ENCODE measurements at places on chromosomes 16 and 17. TPM values are rescaled to one million over a fixed set of nuclear protein-coding genes. Genes with fewer than 3 reads are reported as not detected.

DNA sequence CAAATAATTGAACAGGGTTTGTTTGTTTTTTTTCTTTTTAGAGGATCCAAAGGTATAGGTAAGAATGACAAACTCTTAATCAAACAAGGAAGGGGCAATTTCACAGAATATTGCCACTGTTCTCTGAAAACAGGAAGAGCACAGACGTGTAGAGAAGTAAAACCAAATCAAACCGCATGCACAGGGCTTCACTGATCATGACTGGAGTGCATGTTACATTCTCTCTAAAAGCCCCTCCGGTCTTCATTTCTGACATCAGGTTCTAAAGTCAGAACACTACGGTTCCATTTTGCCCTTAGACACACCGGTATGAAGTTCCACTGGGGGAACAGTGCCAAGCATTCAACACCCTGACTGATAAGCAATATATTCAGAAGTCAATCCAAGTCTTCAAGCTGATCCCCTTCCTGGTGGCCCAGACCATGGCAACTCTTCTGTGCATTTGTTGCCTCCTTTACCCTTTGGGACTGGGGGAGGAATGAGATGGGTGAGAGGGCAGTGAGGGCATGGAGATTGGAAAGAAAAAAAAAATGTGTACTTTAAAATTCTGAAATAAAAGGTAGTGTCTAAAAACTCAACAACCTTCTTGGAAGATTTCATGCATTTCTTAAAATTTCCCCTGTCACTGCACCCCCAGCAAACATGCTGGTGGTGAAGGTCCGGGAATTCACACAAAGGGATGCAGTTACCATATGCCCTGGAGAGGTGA lies 1.4 kb downstream of the MMD start:
- H3K36me3 ChIP-seq: no peaks in the 10 kb centered on the region
- no peak for DNase-seq
- no peak overlapping the region for H3K27ac ChIP-seq
- H3K4me1 ChIP-seq: peaks cover 3% of the 10 kb centered on the region
- H3K27me3 ChIP-seq: no peaks in the 10 kb centered on the region

DNA sequence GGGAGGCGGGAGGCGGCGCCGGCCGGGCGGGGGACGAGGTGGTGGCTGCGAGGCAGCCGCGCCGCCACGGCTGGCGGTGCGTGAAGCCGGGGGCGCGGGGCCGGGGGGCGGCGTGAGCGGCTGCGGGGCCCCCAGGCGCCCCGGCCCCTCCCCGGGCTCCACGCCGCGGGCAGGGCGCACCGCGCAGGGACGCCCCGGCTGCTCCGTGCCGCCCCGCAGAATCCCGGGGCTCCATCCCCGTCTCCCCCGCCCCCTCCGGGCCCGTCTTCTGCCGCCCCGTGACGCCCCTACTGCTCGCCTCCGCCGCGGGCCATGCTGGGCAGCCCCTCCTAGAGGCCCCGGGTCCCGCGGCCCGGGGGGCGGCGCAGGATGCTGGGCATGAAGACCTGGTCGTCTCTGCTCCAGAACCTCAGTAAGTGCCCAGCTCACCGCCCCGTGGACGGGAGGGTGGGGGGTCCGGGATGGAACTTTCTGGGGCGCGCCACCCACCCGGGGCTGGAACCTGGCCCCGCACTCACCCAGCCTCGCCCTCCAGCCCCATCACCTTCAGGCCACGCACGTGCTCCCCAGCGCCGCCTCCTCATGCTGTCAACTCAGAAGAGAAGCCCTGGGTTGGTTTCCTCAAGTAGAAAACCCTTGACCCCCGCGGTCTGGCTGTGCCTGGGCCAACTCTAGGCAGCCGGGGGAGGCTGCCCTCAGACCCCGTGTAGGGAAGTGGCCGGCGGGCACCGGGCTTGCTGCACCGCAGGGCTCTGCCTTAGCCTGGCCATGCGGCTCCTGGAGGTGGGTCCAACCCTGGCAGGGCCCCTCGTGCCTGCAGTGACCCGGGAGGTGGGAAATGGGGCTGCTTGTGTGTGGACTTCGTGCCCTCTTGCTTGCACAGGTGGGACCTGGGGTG lies 150.2 kb upstream of the GSE1 start:
- H3K36me3 ChIP-seq: no peaks in the 10 kb centered on the region
- DNase-seq: peak; percentile 61
- H3K4me3 ChIP-seq: no peak overlapping the region
- peaks cover 5% of the 10 kb centered on the region for H3K4me1 ChIP-seq
- H3K27ac ChIP-seq: no peak overlapping the region

- no peak overlapping the region for H3K4me3 ChIP-seq
- no peaks in the 10 kb centered on the region for H3K27me3 ChIP-seq
- DNase-seq: no peak
- no peaks in the 10 kb centered on the region for H3K36me3 ChIP-seq
- no peaks in the 10 kb centered on the region for H3K4me1 ChIP-seq
Measured at GRCh38 chr17:17545984-17546383, 45.5 kb downstream of the PEMT start.

GRCh38 chr16:81350306-81350615 lies 35.5 kb downstream of the GAN start:
- H3K4me3 ChIP-seq: no peak overlapping the region
- no peak for DNase-seq
- no peaks in the 10 kb centered on the region for H3K4me1 ChIP-seq
- H3K27ac ChIP-seq: no peak overlapping the region

GRCh38 chr17:40287159-40287493 lies 553 bp upstream of the CDC6 start:
- no peak overlapping the region for H3K27ac ChIP-seq
- peaks cover 5% of the 10 kb centered on the region for H3K4me1 ChIP-seq
- DNase-seq: no peak
- H3K4me3 ChIP-seq: no peak overlapping the region

DNA sequence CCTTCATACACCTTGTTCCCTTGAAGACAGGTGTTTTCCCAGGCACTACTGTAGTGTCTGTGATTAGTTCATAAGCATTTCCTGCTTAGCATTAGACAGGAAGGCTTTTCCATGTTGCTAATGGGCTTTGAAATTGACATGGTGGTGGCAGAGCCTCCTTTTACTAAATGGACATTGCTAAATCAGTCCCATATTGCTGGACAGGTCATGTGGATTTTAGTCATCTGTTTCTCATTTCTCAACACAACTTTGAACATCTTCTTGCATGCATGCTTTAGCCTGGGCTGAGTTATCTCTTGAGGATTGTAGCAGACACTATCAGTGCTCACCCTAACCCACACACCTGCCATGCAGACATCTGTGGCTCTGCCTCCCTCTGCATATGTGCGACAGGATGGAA lies 13.7 kb upstream of the BCO1 start:
- H3K27me3 ChIP-seq: no peaks in the 10 kb centered on the region
- DNase-seq: no peak
- H3K27ac ChIP-seq: no peak overlapping the region
- H3K36me3 ChIP-seq: no peaks in the 10 kb centered on the region
- no peaks in the 10 kb centered on the region for H3K4me1 ChIP-seq

DNA sequence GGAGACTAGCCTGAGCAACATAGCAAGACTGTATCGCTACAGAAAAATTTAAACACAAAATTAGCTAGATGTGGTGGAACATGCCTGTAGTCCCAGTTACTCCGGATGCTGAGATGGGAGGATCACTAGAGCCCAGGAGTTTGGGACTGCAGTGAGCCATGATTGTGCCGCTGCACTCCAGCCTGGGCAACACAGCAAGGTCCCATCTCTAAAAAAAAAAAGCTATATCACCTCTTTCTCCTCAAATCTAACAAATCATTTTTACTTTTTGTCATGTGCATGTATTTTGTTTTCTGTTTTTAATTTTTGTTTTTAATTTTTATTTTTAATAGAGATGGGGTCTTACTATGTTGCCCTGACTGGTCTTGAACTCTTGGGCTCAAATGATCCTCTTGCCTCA lies 5.9 kb downstream of the DUS2 start:
- DNase-seq: no peak
- no peak overlapping the region for H3K4me3 ChIP-seq
- H3K27me3 ChIP-seq: no peaks in the 10 kb centered on the region

DNA sequence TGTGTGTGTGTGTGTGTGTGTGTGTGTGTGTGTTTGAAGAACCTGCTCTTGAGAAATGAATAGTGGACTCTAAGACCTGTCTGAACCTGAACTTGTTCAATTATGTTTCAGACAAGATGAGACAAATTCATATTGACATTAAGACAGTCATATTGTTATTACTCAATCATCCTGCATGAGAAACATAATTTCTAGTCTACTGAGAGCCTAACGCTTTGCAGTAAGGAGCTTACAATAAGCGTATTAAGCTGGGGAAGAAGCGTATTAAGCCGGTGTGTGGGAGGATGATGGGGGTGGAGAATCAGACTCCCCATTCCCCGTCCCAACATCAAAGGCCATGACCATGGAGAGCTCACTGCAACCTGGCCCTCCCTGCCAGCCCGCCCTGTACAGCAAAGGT lies 22.4 kb upstream of the MNT start:
- H3K27ac ChIP-seq: no peak overlapping the region
- H3K4me3 ChIP-seq: no peak overlapping the region
- H3K36me3 ChIP-seq: peaks cover 11% of the 10 kb centered on the region

GRCh38 chr16:14155572-14156190 lies 84.6 kb downstream of the MRTFB start:
- no peaks in the 10 kb centered on the region for H3K36me3 ChIP-seq
- H3K4me1 ChIP-seq: no peaks in the 10 kb centered on the region
- no peak overlapping the region for H3K27ac ChIP-seq

GRCh38 chr17:77235370-77235941 lies 94.7 kb downstream of the SEC14L1 start:
- peak overlapping the region; percentile 58 for H3K27ac ChIP-seq
- no peak for DNase-seq
- H3K4me3 ChIP-seq: no peak overlapping the region
- H3K4me1 ChIP-seq: no peaks in the 10 kb centered on the region

GRCh38 chr17:21240369-21241055 lies 12.7 kb downstream of the NATD1 start:
- no peak overlapping the region for H3K27ac ChIP-seq
- no peaks in the 10 kb centered on the region for H3K4me1 ChIP-seq
- no peak overlapping the region for H3K4me3 ChIP-seq
- no peak for DNase-seq
- H3K27me3 ChIP-seq: no peaks in the 10 kb centered on the region

DNA sequence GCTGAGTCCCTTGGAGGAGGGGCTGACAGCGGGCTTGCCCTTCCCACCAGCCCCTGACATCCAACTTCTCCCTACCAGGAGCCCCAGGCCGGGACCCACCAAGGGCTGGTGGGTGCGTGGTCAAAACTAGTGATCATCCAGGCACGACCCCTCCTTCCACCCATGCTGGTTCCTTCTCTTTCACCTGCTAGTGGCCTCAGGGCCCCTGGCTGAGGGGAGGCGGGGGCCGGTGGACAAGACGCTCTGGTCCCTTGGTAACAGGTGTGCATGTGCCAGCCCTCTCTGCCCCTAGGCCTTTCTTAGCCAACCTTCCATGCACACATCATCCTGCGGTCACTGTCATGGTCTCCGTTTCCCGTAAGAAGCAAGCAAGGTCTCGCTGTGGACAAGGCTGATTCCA lies 8.4 kb downstream of the ZNF213 start:
- H3K27me3 ChIP-seq: no peaks in the 10 kb centered on the region
- H3K4me1 ChIP-seq: no peaks in the 10 kb centered on the region
- H3K4me3 ChIP-seq: no peak overlapping the region
- peaks cover 4% of the 10 kb centered on the region for H3K36me3 ChIP-seq

- H3K27ac ChIP-seq: no peak overlapping the region
- no peaks in the 10 kb centered on the region for H3K4me1 ChIP-seq
- no peak overlapping the region for H3K4me3 ChIP-seq
- no peak for DNase-seq
- H3K36me3 ChIP-seq: no peaks in the 10 kb centered on the region
Measured at GRCh38 chr17:43140396-43141332, 15.5 kb upstream of the BRCA1 start.

DNA sequence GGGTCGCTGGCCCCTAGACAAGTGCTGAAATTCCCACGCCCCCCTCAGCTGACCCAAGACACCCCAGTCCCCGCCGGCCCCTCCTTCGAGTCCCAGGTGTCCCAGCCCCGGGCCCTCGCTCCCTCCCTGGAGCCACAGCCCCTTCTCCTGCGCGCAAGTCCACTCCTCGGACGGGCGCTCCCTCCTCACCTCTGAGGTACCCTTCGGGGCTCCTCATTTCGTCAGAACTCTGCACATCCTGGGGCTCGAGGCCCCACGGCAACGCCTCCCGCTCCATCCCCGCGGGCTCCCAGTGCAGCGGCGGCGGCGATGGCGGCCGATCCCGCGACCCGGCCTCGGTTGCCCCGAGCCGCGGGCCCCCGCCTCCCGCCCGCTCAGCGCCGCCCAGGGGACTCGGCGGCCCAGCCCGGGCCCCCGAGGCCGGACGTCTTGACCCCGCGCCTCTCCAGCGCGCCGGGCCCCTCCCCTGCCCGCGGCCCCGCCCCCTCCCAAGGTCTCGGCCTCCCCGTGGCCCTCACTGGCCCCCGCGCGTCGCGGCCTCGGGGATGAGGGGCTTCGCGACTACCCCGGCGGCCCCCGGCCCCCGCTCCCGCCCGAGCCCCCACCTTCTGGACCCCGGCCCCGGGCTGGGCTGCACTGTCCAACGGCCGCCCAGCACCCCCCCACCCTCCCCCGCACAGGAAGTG lies at the start of gene ZNF768:
Gene ZNF768, minus strand, starts transcription at position 430 of the 686 bp plus-strand sequence. Its CDS starts 153 bp downstream, at position 277.
- no peaks in the 10 kb centered on the region for H3K36me3 ChIP-seq
- H3K27me3 ChIP-seq: no peaks in the 10 kb centered on the region
- peak; percentile 57 for DNase-seq
- peak within 1 kb of the TSS; percentile 52 for H3K4me3 ChIP-seq
- peak within 1 kb of the TSS; percentile 90 for H3K27ac ChIP-seq
- H3K4me1 ChIP-seq: peaks cover 11% of the 10 kb centered on the region

GRCh38 chr16:54431997-54432896 lies 145.7 kb upstream of the IRX3 start:
- DNase-seq: peak; percentile 18
- H3K4me3 ChIP-seq: no peak overlapping the region
- no peaks in the 10 kb centered on the region for H3K4me1 ChIP-seq
- peak overlapping the region; percentile 62 for H3K27ac ChIP-seq

The PDE6G gene
- polyA plus RNA-seq: 0.49 TPM

The CCL1 gene
- polyA plus RNA-seq: not detected

The PDILT gene
- not detected for polyA plus RNA-seq

The WSB1 gene
- 84.3 TPM for polyA plus RNA-seq

The KCNG4 gene
- 0.02 TPM for polyA plus RNA-seq

The APRT gene
- polyA plus RNA-seq: 88.2 TPM

The SBK1 gene
- polyA plus RNA-seq: 1.4 TPM

The KRTAP2-2 gene
- not detected for polyA plus RNA-seq

The AARS1 gene
- 29.3 TPM for polyA plus RNA-seq

The SLC52A1 gene
- not detected for polyA plus RNA-seq

The HEATR3 gene
- 2.5 TPM for polyA plus RNA-seq

The CES1 gene
- polyA plus RNA-seq: 34.8 TPM

The HOXB3 gene
- 3.3 TPM for polyA plus RNA-seq

The KRTAP9-8 gene
- polyA plus RNA-seq: not detected

The MT1F gene
- polyA plus RNA-seq: 201 TPM
